ENCODE measurements at places on chromosomes 4 and X. TPM values are rescaled to one million over a fixed set of nuclear protein-coding genes. Genes with fewer than 3 reads are reported as not detected.

Gene TRIM60
- not detected for total RNA-seq

Gene PF4V1
- total RNA-seq, result not detected

Gene BEX4
- 29.9 TPM for total RNA-seq

Gene ZNF827
- 5.0 TPM for total RNA-seq

Gene MAGEC2
- total RNA-seq, result not detected

Gene USP17L13
- not detected for total RNA-seq

Gene PPP2R3B
- 18.5 TPM for total RNA-seq

Gene DGAT2L6
- total RNA-seq, result not detected

Gene TMEM35A
- total RNA-seq, result 6.5 TPM

Measured in epithelial cell of umbilical artery (primary cell).